Hematopoietic multipotent progenitor cell treated with erythropoietin and hydrocortisone succinate and interleukin-3 and kit ligand, for 17 days (in vitro differentiated cells): ENCODE measurements at places on chromosomes 16 and 17.

- DNase-seq = no peak
Observed at GRCh38 chr16:27302126-27302525, 11.6 kb upstream of the IL4R start.

DNA sequence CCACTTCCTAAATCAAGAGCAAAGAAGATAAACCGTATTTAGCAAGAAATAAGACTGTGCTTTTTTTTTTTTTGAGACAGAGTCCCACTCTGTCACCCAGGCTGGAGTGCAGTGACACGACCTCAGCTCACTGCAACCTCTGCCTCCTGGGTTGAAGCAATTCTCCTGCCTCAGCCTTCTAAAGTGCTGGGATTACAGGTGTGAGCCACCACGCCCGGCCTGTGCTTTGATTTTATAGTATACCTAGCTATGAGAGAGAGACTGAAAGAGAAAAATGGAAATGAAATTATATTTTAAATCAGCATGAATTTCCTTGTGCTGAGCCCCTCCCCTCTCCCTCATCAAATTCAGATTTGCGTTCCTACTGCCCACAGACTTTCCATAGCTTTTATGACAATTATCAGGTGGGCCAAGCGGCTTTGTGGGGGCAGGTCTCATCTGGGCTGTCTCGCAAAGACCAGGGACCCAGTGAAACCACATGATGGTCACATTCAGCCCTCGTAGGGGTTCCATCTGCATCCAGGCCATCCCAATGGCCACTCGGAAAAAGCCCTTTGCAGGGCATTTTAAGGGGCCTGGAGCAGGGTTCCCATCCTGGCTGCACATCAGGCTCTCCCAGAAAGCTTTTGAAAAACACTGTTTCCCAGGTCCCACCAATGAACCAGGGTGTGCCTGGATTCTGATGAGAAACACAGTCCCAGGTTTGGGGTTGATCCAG is 8.5 kb downstream of the CACNG1 start:
- no peak for DNase-seq

- DNase-seq = peak; percentile 75
Observed at GRCh38 chr16:30637944-30638343, 12.8 kb upstream of the PRR14 start.

DNA sequence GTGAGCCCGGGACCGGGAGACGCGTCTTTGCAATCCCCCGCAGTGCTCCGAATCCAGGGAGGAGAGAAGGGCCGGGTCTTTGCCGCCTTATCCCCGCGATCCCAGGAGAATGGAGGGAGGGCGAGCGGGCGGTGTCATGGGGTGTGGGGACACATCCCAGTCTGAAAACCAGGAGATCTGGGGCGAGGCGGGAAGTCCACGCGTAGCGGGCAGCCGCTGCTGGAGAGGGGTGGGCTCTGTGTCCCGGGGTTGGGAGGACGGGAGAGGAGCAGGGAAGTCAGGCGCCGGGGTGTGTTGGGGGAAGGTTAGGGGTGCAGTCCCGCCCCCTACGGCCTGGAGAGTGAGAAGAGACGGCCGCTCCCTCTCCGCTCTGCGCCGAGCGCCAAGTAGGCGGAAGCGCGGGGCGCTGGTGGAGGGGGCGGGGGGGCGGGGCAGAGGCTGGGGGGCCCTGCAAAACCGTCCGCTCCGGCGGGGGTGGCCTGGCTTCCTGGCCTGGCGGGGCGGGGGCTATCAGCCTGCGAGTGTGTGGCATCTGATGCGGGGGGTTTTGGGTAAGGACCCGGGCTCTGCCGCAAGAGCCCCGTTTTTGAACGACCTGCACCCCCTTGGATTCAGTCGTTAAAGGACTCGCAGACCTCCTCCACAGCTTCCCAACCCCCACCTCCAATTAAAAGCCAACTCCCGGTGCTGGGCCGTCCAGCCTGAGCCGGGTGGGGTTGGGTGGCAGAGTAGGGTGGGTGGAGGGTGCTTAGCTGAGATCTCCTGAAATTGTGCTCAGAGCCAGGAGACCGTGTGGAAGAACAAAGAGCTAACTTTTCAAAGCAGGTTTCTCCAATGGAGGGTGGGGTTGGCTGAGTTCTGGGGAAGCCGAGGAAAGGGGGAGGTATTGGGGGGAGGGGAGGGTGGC is 654 bp downstream of the LASP1 start:
- peak; percentile 64 for DNase-seq

- no peak for DNase-seq
Observed at GRCh38 chr16:54953461-54953860, 22.8 kb downstream of the IRX5 start.

DNA sequence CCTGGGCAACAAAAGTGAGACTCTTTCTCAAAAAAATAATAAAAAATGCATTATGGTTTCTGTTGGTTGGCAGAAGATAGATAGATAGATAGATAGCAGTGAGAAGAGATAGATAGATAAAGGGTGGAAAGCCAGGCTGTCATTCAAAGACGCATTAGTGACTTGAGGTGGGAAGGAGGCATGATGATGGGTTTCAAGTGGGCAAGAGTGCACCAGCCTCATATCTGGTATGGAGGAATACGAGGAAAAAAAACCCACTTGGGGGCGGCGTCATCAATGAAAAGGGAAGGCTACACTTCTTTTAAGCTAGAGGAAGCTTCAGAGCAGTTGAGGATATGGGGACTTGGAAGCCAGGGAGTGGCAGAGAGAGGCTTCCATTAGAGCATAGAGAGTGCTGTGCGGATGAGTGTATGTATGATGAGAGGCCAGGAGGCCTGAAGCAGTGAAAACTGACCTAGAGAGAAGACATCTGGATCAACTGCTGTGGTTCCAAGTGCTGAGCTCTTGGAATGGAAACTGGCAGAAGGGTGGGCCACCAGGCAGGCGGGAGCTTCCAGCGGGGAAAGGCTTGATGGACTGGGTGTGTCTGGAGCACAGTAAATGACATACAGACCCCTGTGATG is 31.8 kb downstream of the CEP95 start:
- DNase-seq = no peak

DNA sequence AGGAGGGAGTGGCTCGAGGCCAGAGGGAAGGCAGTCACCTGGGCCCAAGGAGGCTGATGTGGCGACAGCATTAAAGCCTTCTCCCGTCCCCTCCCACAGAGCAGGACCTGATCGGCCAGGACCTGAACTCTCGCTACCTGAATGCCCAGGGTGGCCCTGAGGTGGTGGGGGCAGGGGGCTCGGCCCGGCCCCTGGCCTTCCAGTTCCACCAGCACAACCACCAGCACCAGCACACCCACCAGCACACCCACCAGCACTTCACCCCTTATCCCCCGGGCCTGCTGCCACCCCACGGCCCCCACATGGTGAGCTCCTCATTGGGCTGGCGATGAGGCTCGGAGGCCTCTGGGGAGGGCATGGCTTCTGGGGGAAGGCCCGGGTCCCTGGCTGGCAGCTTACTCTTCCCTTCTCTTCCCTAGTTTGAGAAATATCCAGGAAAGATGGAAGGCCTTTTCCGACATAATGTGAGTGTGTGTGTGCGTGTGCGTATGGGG is 6.4 kb downstream of the FBRS start:
- DNase-seq = no peak

DNA sequence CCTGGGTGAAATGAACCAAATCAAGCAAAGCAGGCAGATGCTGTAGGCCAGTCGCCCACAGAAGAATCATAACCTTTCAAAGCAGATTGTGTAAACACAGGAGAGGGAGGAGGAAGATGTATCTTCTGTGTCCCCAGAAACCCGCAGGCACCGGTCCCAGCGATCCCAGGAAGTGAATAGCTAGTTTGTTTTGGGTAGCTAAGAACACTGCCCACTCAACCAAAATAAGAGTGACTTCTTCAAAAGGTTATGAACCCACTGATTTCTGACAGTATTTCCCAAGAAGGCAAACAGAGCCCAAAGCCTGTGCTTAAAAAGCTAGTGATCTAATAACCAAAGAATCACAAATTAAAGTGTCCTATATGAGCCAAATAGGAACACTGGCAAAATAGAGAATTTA is 67.8 kb downstream of the GRIN2A start:
- no peak for DNase-seq

DNA sequence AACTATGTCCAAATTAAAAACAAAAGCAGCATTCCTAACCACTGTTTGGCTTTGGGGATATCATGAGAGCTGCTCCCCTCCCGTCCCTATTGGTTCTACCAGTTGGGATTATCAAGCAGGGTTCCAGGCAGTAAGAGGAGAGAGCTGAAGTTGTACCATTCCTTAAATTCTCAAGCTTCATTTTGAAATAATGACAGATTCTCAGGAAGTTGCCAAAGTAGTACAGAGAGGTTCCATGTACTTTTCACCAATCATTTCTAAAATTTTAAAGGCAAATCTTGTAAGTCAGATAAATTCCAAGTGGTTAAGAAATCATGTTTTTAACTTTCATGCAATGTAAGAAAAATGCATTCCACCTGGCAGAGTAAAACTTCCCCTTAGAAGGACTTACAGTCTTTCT is 36.9 kb downstream of the TEX2 start:
- DNase-seq = no peak

DNA sequence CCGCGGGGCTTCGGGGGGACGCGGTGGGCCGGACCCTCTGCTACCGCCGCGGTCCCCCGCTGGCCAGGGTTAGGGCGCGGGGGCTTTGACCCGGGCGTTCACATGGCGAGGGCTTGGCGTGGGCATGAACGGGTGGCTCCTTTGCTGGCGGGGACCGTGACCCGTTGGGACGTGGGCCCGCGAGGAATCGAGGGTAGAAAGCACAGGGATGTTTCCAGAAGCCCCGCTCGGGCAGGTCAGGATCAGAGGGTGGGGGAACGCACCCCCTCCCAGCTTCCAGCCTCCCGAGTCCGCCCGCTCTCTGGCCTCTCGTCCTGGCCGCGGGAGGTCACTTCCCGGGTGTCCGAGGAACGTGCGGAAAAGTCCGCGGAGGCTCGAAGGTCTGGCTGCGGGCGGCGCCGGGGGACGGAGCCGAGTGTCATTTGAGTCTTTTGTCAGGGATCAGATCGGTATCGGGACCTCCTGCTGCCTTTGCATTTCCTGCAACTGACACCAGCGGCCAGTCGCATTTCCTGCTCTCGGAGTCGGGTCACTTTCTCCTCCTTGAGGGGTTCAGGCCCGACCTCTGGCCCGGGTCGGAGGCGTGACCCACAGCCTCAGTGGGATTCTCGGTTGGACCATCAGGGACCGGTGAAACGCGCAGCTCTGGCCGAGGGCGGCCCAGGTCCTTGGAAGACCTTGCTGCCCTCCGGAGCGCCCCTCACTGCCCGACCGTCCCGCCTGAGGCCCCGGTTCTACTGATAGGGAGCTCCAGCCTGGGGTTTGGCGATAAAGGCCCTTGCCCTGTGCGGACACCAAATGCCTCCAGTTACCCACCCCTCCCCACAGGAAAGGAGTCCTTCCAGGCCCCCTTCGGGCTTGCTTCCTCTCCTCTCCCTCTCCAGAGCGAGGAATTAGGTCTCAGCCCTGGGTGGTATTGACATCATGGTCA is 702 bp upstream of the WNT3 start:
- DNase-seq = no peak

GRCh38 chr16:69889295-69889964 is 61.7 kb upstream of the CLEC18A start:
- no peak for DNase-seq

GRCh38 chr17:59451706-59452105 is 113.7 kb upstream of the DHX40 start:
- no peak for DNase-seq

DNA sequence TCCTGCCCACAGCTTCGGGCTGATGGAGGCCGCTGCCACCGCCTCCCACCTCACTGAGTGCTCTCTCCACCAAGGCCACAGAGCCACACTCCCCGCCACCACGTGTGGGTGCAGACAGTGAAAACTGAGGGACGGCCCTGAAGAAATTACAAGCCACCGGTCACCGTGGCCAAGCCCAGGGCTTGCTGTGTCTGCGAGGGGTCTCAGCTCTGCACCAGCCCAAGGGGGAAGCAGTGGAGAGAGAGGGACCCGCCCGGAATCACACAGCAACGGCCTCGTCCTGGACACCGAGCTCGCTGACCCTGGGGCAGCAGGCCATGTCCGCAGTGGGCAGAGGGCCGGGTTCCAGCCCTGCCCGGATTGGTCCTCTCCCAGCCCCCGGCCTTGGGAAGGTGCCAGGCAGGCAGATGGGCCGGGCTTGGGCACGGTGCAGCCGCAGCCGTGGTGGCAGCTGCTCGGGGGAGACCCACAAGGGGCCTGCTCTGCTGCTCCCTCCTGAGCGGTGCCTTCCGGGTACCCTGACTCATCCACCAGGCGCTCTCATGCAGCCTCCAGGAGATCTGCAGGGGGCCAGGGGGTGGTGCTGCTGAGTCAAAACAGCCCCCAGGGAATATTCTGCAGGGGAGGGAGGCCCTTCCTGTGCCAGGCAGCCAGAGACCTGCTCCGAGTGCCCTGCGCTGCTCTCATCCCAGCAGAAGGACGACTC is 52.0 kb downstream of the CBFA2T3 start:
- DNase-seq = no peak

DNA sequence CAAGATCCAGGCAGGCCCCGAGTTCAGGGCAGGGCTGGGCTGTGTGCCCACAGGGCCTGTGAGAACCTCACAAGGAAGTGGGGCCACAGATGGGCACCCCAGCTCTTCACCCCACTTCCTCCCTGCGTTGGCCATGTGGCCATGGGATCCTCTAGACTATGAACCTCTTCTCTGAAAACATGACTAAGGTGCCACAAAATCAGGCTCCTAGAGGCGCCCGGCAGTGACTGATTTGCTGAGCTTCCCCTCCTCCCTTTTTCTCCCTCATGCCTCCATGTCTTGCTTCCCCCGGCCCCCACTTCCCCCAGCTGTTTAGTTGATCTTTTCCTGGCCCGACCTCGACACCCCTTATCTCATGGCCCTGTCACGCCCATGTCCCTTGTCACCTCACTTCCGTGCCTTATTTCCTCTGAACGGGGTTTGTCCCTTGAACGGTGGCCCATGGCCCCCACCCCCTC is 87.1 kb downstream of the KCNJ12 start:
- no peak for DNase-seq

DNA sequence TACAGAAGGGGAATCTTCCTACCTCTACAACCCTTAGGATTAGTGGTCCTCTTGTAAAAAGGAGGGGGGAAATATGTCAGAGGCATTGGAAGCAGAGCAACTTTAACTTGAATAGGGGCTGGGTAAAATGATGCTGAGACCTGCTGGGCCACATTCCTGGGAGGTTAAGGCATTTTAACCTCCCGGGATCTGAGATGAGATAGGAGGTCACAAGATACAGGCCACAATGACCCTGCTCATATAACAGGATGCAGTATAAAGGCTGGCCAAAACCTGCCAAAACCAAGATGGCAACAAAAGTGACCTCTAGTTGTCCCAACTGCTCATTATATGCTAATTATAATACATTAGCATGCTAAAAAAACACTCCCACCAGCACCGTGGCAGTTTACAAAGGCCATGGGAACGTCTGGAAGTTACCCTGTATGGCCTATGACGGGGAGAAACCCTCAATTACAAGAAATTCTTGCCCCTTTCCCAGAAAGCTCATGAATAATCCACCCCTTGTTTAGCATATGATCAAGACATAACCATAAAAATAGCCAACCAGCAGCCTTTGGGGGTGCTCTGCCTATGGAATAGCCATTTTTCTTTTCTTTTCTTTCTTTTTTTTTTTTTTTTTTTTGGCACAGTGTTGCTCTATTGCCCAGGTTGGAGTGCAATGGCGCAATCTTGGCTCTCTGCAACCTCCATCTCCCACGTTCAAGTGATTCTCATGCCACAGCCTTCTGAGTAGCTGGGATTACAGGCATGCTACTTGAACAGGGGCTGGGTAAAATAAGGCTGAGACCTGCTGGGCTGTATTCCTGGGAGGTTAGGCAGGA is 6.2 kb upstream of the C1QTNF1 start:
- DNase-seq = no peak

GRCh38 chr16:25751230-25751835 is 59.6 kb downstream of the HS3ST4 start:
- no peak for DNase-seq

GRCh38 chr16:81717662-81718189 is 61.4 kb upstream of the PLCG2 start:
- DNase-seq = no peak
